ENCODE measurements at places on chromosomes 5 and 9.

DNA sequence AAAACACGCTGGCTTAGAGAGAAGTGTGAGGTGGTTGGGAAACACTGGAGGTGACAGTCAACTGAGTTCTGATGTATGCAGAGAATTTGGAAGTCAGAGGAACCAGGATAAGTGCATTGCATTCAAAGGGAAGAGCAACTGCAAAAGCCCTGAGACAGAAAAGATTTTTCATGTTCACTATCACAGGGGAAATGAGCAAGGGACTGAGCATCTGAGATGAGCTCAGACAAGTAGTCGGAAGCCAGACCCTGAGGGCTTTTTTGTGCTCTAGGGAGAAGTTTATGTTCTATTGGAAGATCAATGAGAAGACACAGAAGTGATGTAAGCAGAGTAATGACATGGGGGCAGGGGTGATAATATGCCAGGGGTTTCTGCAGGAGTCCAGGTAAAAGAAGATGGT lies 97.5 kb downstream of the HTR4 start:
- no peak for DNase-seq

DNA sequence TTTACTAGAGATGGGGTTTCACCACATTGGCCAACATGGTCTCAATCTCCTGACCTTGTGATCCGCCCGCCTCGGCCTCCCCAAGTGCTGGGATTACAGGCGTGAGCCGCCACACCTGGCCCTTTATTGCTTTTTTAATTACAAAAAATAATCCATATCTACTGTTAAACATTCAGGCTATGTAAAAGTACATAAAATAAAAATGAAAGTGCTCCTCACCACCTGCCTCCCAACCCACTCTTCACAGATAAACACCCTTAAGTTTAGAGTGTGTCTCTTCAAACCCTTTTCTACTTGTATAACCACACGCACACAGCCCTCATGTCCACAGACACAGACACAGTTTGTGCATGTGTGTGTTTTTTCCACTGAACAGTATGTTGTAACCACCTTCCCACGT lies 16.7 kb downstream of the TSC1 start:
- no peak for DNase-seq

- DNase-seq = no peak
These were observed 41.7 kb downstream of the TMEM161B start for GRCh38 chr5:88226881-88227450.

DNA sequence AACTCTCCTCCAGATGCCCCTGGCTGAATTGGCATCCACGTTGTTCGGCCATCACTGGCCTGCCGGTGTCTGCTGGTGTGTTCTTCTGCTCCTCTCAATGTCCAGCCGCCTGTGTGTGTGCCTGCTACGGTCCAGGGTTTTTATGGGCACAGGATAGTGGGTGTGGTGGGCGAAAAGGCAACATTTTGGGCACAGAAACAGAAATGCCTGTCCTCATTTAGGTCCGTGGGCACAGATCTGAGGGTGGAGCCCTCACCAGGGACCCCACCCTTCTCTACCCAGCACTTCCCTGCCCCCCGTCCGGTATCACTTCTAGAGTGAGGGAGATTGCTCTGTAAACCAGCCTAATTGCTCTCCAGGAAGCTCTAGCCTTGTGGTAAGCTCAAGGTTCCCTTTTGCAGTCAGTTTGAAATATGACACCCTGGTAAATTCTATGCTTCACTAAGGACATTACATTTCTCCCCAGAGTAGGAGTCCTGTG lies 410.1 kb downstream of the MAT2B start:
- no peak for DNase-seq

GRCh38 chr9:124808246-124808956 lies 31.5 kb downstream of the OLFML2A start:
- DNase-seq = no peak
